Neural cell (in vitro differentiated cells): ENCODE measurements at places on chromosomes 13 and 19. TPM values are rescaled to one million over a fixed set of nuclear protein-coding genes. Genes with fewer than 3 reads are reported as not detected.

The SLC15A1 gene
- not detected in 2 replicates for polyA plus RNA-seq

The CD22 gene
- not detected in 2 replicates for polyA plus RNA-seq

The MISP3 gene
- 3.7 and 8.2 TPM in 2 replicates for polyA plus RNA-seq

The UHRF1 gene
- polyA plus RNA-seq: 1.8 and 3.0 TPM in 2 replicates

The DNAJC15 gene
- 0.40 and 0.84 TPM in 2 replicates for polyA plus RNA-seq

The LRCH1 gene
- 15.4 and 17.7 TPM in 2 replicates for polyA plus RNA-seq

The ATG4D gene
- 50.2 and 59.3 TPM in 2 replicates for polyA plus RNA-seq

The TLE2 gene
- 7.0 and 9.6 TPM in 2 replicates for polyA plus RNA-seq

The POU2F2 gene
- polyA plus RNA-seq: 7.7 and 12.4 TPM in 2 replicates

The IRGC gene
- polyA plus RNA-seq: 0.51 TPM in 1 of 2 replicates, not detected in the other

The NRTN gene
- 0.62 TPM in 1 of 2 replicates, not detected in the other for polyA plus RNA-seq

The PNMA8C gene
- 16.1 and 17.2 TPM in 2 replicates for polyA plus RNA-seq

The APOC1 gene
- polyA plus RNA-seq: not detected in 2 replicates

The SKA3 gene
- polyA plus RNA-seq: 1.1 and 1.3 TPM in 2 replicates

The C1QTNF9 gene
- not detected in 2 replicates for polyA plus RNA-seq

The FUT3 gene
- 0.64 and 0.82 TPM in 2 replicates for polyA plus RNA-seq

The SERTM1 gene
- polyA plus RNA-seq: not detected in 2 replicates

The ADAMTS10 gene
- 99.4 and 143 TPM in 2 replicates for polyA plus RNA-seq

The ZNF599 gene
- 13.4 and 14.9 TPM in 2 replicates for polyA plus RNA-seq

The RFPL4A gene
- not detected in 2 replicates for polyA plus RNA-seq

The SPTBN4 gene
- 10.4 and 12.7 TPM in 2 replicates for polyA plus RNA-seq

The ZNF416 gene
- 6.3 and 6.4 TPM in 2 replicates for polyA plus RNA-seq

The NXNL1 gene
- polyA plus RNA-seq: not detected in 2 replicates

The ASPDH gene
- 0.98 TPM in 1 of 2 replicates, not detected in the other for polyA plus RNA-seq

The ZNF829 gene
- polyA plus RNA-seq: 1.8 and 1.9 TPM in 2 replicates

The THSD1 gene
- 2.3 and 3.8 TPM in 2 replicates for polyA plus RNA-seq

The ATP4B gene
- 0.52 TPM in 1 of 2 replicates, not detected in the other for polyA plus RNA-seq

The PNMA8B gene
- 9.9 and 10.1 TPM in 2 replicates for polyA plus RNA-seq

The MAN2B1 gene
- polyA plus RNA-seq: 11.5 and 23.4 TPM in 2 replicates

The CBY2 gene
- not detected in 2 replicates for polyA plus RNA-seq

The DAPK3 gene
- polyA plus RNA-seq: 100 and 118 TPM in 2 replicates

The ZNF578 gene
- polyA plus RNA-seq: 0.47 and 1.1 TPM in 2 replicates

The ZNF575 gene
- polyA plus RNA-seq: not detected in 2 replicates

The CYSLTR2 gene
- polyA plus RNA-seq: 0.19 and 0.26 TPM in 2 replicates

The SPRED3 gene
- 4.9 and 13.7 TPM in 2 replicates for polyA plus RNA-seq

The SOX21 gene
- 0.35 TPM in 1 of 2 replicates, not detected in the other for polyA plus RNA-seq

The ZNF728 gene
- not detected in 2 replicates for polyA plus RNA-seq

The KASH5 gene
- 0.11 TPM in 1 of 2 replicates, not detected in the other for polyA plus RNA-seq

The ZNF419 gene
- polyA plus RNA-seq: 34.5 and 46.3 TPM in 2 replicates

The PIN1 gene
- polyA plus RNA-seq: 268 and 288 TPM in 2 replicates

The RASIP1 gene
- polyA plus RNA-seq: 0.26 TPM in 1 of 2 replicates, not detected in the other

The CLDN10 gene
- not detected in 2 replicates for polyA plus RNA-seq

The ZGLP1 gene
- 22.8 and 45.2 TPM in 2 replicates for polyA plus RNA-seq

The FXYD3 gene
- not detected in 2 replicates for polyA plus RNA-seq

The PCDH9 gene
- 3.5 and 4.6 TPM in 2 replicates for polyA plus RNA-seq

The LTBP4 gene
- 55.6 and 59.7 TPM in 2 replicates for polyA plus RNA-seq

The SIGLEC12 gene
- not detected in 2 replicates for polyA plus RNA-seq

The TEX26 gene
- not detected in 2 replicates for polyA plus RNA-seq

The SYCN gene
- polyA plus RNA-seq: not detected in 2 replicates

The ERFL gene
- 0.31 and 0.52 TPM in 2 replicates for polyA plus RNA-seq

The SHISA7 gene
- polyA plus RNA-seq: 4.5 and 7.1 TPM in 2 replicates

The NUP58 gene
- 147 and 150 TPM in 2 replicates for polyA plus RNA-seq

The BRCA2 gene
- polyA plus RNA-seq: 0.11 and 0.32 TPM in 2 replicates
